Lung microvascular endothelial cell (primary cell): ENCODE measurements at places on chromosomes 1 and 21. TPM values are rescaled to one million over a fixed set of nuclear protein-coding genes. Genes with fewer than 3 reads are reported as not detected.

PNRC2 gene
- total RNA-seq = 64.9 and 69.0 TPM in 2 replicates

ANKRD65 gene
- total RNA-seq = under 0.01 and 0.22 TPM in 2 replicates

SLC45A1 gene
- total RNA-seq = 0.44 and 1.2 TPM in 2 replicates

PCP4 gene
- total RNA-seq = not detected in 2 replicates

NEGR1 gene
- under 0.01 and 0.44 TPM in 2 replicates for total RNA-seq
